ENCODE measurements at places on chromosomes 6 and 20. TPM values are rescaled to one million over a fixed set of nuclear protein-coding genes. Genes with fewer than 3 reads are reported as not detected.
A peak's percentile ranks its signal among the peaks of the same experiment; 100 is the strongest.

BPIFB2 gene
- not detected for total RNA-seq

MRAP2 gene
- total RNA-seq: not detected

CRISP3 gene
- not detected for total RNA-seq

FOXQ1 gene
- not detected for total RNA-seq

PRDM1 gene
- 6.9 TPM for total RNA-seq

TPX2 gene
- 0.30 TPM for total RNA-seq

TFAP2A gene
- not detected for total RNA-seq

GPX6 gene
- total RNA-seq: not detected

- peaks cover 3% of the 10 kb centered on the region for H3K36me3 ChIP-seq
- peaks cover 2% of the 10 kb centered on the region for H3K4me1 ChIP-seq
- H3K4me3 ChIP-seq: no peak overlapping the region
- H3K27me3 ChIP-seq: no peaks in the 10 kb centered on the region
These were observed 60.6 kb downstream of the ANKS1A start for GRCh38 chr6:34949636-34950035.

DNA sequence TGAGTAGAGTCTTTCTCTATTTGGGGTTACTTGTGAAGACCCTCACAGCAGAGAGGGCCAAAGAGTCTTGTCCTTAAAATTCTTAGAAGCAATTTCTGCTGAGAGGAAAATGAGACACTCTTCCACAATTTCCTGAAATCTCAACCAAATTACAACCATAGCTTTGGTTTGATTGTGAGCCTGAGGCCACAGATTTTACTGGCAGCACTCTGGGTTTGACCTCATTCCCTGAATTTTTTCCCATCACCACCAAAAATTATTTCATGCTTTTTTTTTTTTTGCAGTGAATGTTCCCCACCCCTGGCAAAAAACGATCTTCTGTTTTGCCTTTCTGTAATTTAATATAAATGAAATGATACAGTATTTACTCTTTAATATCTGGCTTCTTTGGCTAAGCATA lies 125.5 kb downstream of the THEMIS start:
- DNase-seq: no peak
- H3K27ac ChIP-seq: no peak overlapping the region

DNA sequence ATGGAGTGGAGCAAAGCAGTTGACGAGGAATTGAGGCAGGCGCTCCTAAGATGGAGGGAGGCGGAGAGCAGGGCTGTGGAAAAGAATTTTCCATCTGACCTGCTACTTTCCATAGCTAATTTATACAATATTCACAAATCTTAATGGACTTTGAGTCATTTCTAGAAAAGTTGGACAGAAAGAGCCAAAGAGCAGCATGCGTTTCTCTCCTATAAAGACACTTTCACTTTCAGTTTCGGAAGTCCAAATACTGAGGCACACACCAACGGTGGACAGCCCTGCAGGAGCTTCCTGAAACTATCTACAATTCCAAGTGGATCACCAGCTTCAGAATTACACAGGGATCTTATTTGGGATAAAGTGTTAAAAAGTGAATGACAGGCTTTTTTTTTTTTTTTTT lies 43.5 kb downstream of the PANK2 start:
- H3K27me3 ChIP-seq: no peaks in the 10 kb centered on the region
- no peak for DNase-seq
- no peak overlapping the region for H3K27ac ChIP-seq
- H3K36me3 ChIP-seq: peaks cover 7% of the 10 kb centered on the region
- H3K4me3 ChIP-seq: no peak overlapping the region
- H3K4me1 ChIP-seq: peaks cover 1% of the 10 kb centered on the region

- H3K27ac ChIP-seq: no peak overlapping the region
- no peak overlapping the region for H3K4me3 ChIP-seq
- H3K4me1 ChIP-seq: peaks cover 31% of the 10 kb centered on the region
These were observed 26.7 kb downstream of the FOXO3 start for GRCh38 chr6:108587258-108588059.

DNA sequence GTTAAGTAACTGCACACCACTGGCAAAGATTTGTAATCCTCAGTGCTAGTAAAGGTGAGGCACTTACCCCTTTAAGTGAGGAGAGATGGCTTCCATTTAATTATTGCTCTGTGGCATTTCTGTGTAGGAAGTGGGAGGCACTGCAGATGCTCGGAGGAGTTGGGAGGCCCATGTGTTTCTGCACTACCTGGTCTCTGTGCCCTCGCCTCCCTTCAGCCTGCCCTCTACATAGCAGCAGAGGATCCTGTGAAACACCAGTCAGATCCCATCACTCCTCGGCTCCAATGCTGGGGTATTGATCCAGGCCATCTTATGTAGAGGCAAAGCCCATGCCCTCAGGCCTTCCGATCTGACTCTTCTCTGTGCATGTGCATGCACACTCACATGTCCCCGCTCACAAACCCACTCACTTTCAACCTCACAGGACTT lies 67.0 kb downstream of the SLX4IP start:
- H3K4me1 ChIP-seq: peaks cover 2% of the 10 kb centered on the region
- no peak overlapping the region for H3K4me3 ChIP-seq
- no peak overlapping the region for H3K27ac ChIP-seq
- no peaks in the 10 kb centered on the region for H3K36me3 ChIP-seq
- H3K27me3 ChIP-seq: no peaks in the 10 kb centered on the region

DNA sequence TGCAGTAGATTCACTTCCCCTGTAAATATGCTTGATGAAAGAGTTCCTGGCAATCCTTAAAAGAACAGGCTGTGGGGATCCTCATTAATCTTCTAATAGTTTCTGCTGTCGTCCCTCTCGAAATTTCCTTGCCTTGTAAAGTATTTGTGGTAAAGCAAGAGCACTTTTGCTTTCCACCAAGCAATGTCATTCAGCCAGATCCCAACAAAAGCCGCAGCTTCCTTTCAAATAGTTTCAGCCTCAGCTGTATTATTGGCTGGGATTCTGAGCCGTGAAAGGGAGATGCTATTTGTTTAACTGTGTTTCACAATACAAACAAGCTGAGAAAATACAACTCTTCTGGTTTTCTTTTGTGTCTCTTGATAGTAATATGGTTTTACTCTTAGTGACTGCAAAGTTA lies 48.9 kb upstream of the EPHA7 start:
- DNase-seq: no peak
- H3K36me3 ChIP-seq: no peaks in the 10 kb centered on the region
- H3K4me1 ChIP-seq: no peaks in the 10 kb centered on the region
- no peaks in the 10 kb centered on the region for H3K27me3 ChIP-seq

GRCh38 chr6:120373185-120373584 lies 961.1 kb downstream of the TBC1D32 start:
- no peaks in the 10 kb centered on the region for H3K4me1 ChIP-seq
- no peak for DNase-seq
- H3K4me3 ChIP-seq: no peak overlapping the region
- H3K36me3 ChIP-seq: no peaks in the 10 kb centered on the region

DNA sequence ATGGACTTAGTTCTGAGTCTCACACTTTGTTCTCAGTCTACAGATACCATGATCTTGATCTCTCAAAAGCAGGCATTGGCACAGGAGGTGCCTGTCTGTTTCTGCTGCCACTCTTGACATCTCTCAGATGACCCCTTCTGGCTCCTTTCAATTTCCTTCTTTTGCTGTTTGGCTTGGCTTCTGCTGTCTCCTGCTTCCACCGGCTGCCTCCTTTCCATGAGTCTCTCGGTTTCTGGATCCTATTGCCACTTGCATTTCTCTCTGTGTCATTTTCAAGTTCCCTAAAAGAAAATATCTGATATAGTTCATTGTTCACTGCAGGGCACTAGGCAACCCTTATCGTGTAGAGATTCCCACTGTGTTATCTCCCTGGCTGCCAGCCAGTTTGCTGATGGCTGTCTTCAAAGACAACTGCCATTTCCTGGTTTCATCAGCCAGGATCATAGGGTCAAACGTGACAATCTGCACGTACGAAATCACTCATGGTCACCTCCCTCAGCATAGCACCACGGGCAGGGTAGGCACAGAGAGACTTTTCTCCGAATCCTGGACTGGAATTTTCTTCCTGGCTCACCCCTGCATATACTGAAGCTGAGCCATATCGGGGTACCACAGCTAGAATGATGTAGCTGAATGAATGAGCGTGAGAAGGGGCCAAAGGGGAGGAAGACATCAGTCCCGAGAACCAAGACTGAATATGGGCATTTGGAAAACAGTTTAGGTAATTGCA lies 144.6 kb upstream of the TMEM170B start:
- DNase-seq: no peak
- no peak overlapping the region for H3K4me3 ChIP-seq
- no peaks in the 10 kb centered on the region for H3K27me3 ChIP-seq
- H3K36me3 ChIP-seq: no peaks in the 10 kb centered on the region
- H3K27ac ChIP-seq: no peak overlapping the region

- H3K27me3 ChIP-seq: no peaks in the 10 kb centered on the region
- no peaks in the 10 kb centered on the region for H3K4me1 ChIP-seq
- H3K4me3 ChIP-seq: no peak overlapping the region
- H3K27ac ChIP-seq: no peak overlapping the region
- H3K36me3 ChIP-seq: no peaks in the 10 kb centered on the region
- DNase-seq: no peak
These were observed 31.2 kb upstream of the PDE7B start for GRCh38 chr6:135820340-135820739.

- no peak for DNase-seq
- peaks cover 3% of the 10 kb centered on the region for H3K4me1 ChIP-seq
- no peaks in the 10 kb centered on the region for H3K36me3 ChIP-seq
- H3K27me3 ChIP-seq: no peaks in the 10 kb centered on the region
These were observed 454.3 kb upstream of the JARID2 start for GRCh38 chr6:14791526-14791925.

DNA sequence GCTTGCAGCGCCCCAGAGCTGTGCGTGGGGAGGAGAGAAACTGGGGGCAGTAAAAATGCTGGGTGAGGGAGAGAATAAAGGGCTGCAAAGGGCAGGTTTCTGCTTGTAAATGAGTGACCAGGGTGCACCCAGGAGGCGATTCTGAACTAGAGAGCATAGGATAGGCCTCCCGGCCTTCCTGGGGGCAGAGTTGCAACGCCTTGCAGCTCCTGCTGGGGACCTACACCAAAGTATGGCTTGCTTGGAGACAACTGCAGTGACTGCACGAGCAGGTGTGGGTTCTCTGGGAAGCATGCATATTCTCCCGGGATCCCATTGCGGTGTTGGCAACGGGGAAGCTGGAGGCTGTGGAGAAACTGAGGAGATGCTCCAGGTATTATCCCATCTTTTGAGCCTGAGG lies 111.6 kb upstream of the SPACA1 start:
- no peak for DNase-seq
- H3K27me3 ChIP-seq: no peaks in the 10 kb centered on the region
- H3K4me3 ChIP-seq: no peak overlapping the region
- H3K4me1 ChIP-seq: no peaks in the 10 kb centered on the region

- H3K4me3 ChIP-seq: no peak overlapping the region
- H3K27ac ChIP-seq: no peak overlapping the region
- no peaks in the 10 kb centered on the region for H3K36me3 ChIP-seq
- H3K4me1 ChIP-seq: peaks cover 29% of the 10 kb centered on the region
These were observed 49.7 kb downstream of the OR2B2 start for GRCh38 chr6:27862396-27863066.

GRCh38 chr6:38897507-38897906 lies 151.1 kb upstream of the GLP1R start:
- H3K36me3 ChIP-seq: no peaks in the 10 kb centered on the region
- H3K4me3 ChIP-seq: no peak overlapping the region
- no peak for DNase-seq
- no peak overlapping the region for H3K27ac ChIP-seq
- H3K4me1 ChIP-seq: no peaks in the 10 kb centered on the region

DNA sequence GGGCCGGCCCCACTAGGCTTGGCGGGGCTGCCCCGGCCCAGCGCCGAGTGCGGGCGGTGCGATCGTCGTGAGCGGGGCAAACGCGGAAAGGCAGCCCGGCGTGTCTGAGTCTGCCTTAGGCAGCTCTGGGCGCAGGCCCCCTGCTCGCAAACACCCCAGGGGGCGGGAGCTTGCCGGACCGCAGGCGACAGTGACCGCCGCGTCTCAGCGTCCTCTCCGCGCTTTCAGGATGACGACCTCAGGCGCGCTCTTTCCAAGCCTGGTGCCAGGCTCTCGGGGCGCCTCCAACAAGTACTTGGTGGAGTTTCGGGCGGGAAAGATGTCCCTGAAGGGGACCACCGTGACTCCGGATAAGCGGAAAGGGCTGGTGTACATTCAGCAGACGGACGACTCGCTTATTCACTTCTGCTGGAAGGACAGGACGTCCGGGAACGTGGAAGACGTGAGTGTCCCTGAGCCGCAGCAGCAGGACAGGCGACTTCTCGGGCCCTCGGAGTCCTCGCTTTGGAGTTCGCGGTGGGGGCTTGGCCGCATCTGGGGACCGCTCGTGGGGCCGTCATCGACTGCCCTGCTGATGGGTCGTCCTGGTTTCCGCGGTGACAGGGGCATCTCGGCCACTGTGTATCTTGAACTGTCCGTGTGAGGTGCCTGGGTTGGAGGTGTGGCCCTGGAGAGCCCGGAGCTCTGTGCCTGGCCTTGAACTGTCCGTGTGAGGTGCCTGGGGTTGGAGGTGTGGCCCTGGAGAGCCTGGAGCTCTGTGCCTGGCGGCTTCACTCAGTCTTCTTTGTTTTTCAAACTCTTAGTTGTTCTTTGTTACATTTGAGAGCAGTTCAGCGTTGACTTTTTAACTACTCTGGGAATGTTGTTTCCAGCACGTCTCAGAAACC lies 786 bp downstream of the ADRM1 start:
- peaks cover 29% of the 10 kb centered on the region for H3K4me1 ChIP-seq
- no peaks in the 10 kb centered on the region for H3K36me3 ChIP-seq
- H3K27ac ChIP-seq: no peak overlapping the region
- H3K4me3 ChIP-seq: peak overlapping the region; percentile 70
- DNase-seq: peak; percentile 51

- no peak for DNase-seq
- H3K27ac ChIP-seq: no peak overlapping the region
- H3K36me3 ChIP-seq: no peaks in the 10 kb centered on the region
- H3K27me3 ChIP-seq: no peaks in the 10 kb centered on the region
- H3K4me3 ChIP-seq: no peak overlapping the region
These were observed 624.2 kb downstream of the COL12A1 start for GRCh38 chr6:74581681-74582080.

DNA sequence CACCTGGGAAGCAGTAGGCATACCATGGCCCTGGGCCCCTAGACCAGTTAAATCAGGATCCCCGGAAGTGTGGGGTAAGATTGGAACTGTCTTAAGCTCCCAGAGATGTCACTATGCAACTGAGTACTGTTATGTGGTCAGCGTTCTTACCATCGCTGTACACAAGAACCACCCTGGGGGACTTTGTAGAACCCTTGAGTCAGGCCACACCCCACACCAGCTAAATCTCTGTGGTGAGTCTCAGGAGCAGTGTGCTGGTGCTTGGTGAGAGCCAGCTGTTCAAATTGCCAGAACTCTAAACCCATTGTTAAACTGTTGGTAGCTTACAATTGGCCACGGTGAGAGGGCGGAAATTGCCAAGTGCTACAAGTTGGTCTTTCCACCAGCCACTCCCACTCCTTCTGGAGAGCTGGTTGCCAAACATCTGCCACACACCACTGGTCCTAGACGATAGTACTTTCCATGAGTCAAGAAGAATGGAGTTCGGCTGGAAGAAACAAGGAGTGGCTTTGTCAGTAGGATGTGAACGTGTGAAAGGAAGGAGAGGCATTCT lies 80.5 kb upstream of the SYNDIG1 start:
- H3K4me1 ChIP-seq: peaks cover 8% of the 10 kb centered on the region
- DNase-seq: no peak
- H3K27ac ChIP-seq: no peak overlapping the region
- no peaks in the 10 kb centered on the region for H3K27me3 ChIP-seq
- no peaks in the 10 kb centered on the region for H3K36me3 ChIP-seq

Data from B cell (primary cell).